Activated CD8-positive, alpha-beta memory T cell treated with anti-CD3 and anti-CD28 coated beads for 48 hours (primary cell): ENCODE measurements at places on chromosomes 2 and 18.

DNA sequence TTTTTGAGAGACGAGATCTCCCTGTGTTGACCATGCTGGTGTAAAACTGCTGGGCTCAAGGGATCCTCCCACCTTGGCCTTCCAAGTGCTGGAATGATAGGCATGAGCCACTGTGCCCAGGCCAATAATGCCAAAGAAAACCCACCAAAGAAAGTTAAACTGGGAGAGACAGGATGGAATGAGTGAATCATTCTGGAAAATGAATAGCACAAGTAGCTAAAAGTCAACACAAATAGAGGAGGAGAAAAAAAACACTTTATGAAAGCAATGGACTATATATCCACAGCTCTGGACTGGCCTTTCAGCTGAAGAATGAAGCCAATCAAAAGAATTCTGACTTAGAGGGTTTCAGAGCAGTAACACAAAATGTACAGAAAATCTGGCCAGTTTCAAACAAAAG lies 23.9 kb downstream of the IAH1 start:
- DNase-seq, result no peak

- DNase-seq, result no peak
These were observed 404.4 kb downstream of the SOCS6 start for GRCh38 chr18:70693246-70693645.

DNA sequence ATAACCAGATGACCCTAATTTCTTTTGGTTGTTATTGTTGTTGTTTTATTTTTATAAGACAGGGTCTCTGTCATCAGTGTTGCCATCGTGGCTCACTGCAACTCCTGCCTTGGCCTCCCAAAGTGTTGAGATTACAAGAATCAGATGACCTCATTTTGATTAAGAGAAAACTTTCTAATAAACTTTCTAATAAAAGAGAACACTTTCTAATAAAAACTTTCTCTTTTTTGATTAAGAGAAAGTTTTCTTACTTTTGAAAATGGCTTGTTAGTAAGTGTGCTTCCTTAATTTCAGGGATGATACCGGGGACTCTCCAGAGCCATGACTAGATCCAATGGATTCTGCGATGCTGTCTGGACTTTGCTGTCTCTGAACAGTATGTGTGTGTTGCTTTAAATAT lies 7.7 kb downstream of the CENPA start:
- no peak for DNase-seq

DNA sequence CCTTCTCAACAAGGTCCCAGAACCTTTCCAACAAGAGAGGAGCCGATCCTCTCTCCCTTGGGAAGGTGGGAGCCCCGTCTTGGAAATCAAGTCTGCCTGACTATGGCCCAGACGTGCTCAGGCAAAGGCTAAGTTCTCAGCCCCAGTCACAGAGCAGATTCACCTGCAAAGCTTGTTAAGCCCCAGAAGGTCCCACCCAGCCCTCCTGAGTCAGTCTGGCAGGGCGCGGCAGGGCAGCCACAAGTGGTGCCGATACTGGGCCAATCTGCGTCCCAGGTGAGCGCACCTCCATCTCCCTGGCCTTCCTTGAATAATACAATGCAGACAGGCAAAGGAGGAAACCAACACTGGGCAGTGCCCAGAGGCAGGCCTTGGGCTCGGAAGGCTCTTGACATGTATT lies 15.0 kb downstream of the CRACDL start:
- DNase-seq, result no peak

- DNase-seq, result no peak
These were observed 10.8 kb downstream of the ECEL1 start for GRCh38 chr2:232476791-232477190.

DNA sequence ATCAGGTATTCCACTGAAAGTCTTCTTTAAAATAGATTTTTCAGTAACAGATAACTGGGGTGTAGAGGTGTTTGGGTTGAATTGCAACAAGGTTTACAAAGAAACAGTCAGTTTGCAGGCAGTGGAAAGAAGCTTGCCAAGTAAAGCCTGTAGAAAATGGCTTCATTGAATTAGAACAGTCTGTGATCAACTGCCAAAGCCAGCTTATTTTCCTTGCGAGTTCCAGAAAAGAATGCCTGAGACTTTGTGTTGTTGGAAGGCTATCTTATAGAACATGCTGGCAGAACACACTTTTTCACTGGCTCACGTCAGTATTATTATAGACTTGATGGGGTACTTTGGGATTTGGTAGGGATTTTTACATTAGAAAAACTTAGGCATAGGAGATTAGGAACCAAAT lies 601.0 kb downstream of the XIRP2 start:
- no peak for DNase-seq

GRCh38 chr2:162175714-162176113 lies 23.7 kb upstream of the GCG start:
- no peak for DNase-seq

DNA sequence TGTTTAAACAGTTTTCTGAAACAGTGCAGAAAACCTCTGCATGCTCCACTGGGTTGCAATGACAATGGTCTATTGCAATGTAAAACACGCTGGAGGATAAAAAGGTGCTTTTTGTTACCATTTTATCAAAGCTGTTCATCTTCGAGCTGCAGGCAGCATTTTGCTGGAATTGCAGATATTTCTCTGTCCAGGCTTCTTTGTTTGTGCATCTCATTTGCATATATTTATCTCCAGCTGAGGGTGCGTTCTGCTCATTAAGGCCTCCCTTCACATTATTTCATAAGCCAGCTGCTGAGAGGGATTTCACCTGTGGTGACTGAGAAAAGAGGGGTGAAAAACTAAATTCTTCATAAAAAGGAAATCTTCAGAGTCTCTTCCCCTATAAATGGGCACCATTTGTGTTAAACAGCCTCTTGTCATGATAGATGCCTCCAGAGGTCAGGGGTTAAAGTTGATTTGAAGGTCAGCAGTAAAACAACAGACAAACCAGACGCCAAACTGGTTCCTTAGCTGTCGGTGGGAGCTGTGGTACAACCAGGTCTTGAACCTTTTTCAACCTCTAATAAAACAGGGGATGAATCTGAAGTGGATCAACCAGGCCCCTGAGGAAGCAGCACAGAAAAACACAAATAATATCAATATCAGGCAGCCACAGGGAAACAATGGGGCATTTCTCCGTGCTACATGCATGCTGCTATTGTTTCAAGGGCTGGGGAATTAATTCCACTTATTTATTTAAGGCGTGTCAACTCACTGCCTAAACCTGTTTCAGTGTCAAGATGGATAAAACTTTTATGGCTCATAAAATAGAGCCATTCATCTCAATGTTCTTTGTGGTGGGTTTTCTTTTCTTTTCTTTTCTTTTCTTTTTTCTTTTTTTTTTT lies 265.1 kb downstream of the MEIS1 start:
- DNase-seq, result no peak

GRCh38 chr2:120941571-120942120 lies 206.0 kb downstream of the GLI2 start:
- no peak for DNase-seq

DNA sequence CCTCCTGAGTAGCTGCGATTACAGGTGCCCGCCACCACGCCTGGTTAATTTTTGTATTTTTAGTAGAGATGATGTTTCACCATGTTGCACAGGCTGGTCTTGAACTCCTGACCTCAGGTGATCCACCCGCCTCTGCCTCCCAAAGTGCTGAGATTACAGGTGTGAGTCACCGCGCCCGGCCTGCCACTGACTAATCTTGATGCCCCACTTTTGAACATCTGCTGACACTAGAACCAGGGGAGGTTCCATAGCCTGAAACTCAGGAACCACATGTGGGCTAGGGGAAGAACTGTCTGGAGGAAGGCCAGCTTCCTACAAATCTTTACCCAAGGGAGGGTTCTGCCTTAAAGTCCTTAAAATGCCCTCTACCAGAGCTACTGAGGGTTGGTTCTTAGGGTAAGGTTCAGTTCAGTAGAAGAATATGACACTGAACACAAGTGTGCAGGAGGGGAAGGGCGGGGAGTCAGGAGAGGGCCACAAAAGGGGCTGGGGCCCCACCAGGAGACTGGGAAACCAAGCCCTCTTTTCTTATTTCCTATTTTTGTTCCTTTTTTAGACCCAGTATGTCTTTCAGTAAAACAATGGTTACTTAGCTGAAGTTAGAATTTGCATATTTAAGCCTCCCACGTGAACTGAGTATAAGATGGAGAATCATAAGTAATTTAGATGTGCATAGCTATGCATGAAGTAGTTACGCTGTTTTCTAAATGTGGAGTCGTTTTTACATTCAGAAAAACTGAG lies 6.3 kb upstream of the RAB31 start:
- DNase-seq, result no peak

GRCh38 chr18:67805261-67805660 lies 288.7 kb upstream of the DSEL start:
- no peak for DNase-seq

GRCh38 chr2:208311321-208311720 lies 45.3 kb downstream of the PIKFYVE start:
- no peak for DNase-seq

DNA sequence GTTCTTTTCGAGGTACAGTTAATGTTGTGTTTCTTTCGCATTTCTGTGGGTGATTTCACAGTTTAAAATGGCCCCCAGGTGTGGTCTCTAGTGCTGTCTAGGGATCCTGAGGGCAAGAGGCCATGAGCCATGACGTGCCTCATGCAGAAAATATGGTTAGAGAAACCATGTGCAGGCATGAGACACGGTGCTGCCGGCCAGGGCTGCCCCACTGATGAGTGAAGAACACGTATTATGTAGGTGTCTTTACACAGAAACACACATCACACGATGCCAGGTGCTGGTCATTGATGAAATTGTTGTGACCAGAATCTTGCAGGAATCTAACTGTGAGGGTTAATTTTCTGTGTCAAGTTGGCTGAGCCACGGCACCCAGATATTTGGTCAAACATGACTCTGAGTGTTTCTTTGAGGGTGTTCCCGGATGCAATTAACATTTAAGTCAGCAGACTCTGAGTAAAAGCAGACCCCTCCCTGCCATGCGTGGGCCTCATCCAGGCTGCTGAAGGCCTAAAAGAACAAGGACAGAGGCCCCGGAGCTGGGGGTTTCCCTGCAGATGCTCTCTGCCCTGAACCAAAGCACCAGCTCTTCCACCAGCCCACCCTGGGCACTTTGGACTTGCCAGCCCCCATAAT lies 463.0 kb upstream of the MYT1L start:
- no peak for DNase-seq

DNA sequence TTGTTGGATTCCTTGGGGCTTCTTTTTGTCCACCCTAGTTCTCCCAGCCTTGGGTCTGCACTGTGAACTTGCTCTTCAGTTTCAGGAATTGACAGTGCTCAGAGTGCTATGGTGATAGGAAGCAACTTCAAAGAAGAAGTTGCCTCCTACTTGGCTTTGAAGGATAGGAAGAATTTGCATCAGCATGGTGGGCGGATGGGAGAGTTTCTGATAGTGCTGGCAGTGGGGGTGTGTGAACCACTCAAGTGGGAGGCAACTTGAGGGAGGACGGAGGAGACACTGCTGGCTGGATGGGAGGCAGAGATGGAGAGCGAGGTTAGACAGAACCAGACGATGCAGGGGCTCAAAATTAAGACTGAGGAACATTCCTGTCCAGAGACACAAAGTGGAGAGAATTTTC lies 164.4 kb upstream of the SKOR2 start:
- no peak for DNase-seq

DNA sequence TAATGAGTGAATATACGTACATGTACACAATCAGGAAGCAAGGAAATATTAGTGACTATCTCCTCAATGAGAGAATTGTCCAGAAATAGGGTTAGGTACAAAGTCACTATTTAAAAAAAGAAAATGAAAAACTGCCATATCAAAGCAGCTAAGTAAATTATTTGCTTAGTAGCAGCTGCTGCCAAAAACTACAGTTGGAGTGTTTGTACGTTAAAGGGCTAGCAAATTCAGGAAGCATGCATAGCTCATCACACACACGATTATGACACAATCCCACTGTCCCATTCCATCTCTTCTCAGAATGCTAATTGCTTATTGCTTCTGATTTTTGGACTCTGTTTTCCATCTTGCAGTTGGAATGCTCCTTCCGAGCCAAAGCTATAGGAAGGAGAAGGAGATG lies 2012.5 kb upstream of the LRRTM1 start:
- DNase-seq, result no peak

DNA sequence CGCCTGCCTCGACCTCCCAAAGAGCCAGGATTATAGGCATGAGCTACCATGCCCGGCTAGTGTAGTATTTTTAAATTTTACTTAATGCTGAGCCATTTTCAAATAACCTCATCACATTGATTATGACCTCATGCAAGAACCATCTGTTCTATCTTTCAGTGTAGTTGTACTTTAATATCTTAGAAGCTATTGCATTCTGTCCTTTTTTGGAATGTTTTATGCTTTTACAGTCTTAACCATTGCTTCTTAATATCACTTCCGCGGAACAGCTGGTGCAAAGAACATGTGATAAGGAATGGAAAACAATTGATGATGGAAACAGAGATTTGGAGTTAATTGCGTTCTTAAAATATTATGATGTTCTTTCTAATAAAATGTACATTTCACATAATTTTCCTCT lies 2.7 kb downstream of the GEN1 start:
- no peak for DNase-seq

GRCh38 chr2:125543968-125544514 lies 1111.9 kb upstream of the GYPC start:
- DNase-seq, result no peak

GRCh38 chr2:67048314-67048713 lies 348.8 kb upstream of the ETAA1 start:
- no peak for DNase-seq

DNA sequence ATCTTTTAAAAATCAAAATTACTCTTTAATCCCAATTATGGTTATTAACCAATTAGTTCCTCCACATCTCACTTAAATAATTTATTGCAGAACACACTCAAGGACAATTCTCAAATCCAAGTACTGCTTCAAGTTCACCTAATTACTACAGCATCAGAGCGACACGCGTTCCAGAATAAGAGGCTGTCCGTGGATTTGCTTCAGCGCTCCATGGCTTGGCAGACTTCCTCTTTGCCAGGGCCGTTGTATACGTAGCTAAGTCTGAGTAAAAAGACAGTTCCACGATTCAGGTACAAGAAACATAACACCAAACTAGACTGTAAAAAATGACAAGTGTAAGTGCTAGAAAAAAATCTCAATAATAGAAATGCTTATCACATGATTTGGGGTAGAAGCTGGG lies 153.2 kb upstream of the MYT1L start:
- no peak for DNase-seq
